ENCODE measurements at places on chromosomes 6 and 20. TPM values are rescaled to one million over a fixed set of nuclear protein-coding genes. Genes with fewer than 3 reads are reported as not detected.

DNA sequence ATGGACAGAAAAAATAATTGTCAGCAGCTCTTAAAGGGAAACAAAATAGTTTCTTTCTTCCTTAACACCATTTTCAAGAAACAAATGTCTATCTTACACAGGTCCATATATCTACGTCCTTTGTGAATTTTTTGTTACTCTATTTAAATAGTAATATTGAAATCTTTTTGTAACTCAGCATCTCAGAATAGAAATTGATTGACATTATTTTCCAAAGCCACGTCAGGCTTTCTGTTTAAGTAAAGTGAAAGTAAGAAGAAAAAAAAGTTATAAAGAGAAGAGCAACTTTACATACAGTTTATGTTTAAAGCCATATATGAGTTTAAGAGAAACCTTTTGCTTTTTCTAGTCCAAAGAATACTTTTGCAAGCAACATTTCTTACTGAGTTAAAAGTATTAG is 402.9 kb upstream of the SOX4 start:
- no peak for DNase-seq

DNA sequence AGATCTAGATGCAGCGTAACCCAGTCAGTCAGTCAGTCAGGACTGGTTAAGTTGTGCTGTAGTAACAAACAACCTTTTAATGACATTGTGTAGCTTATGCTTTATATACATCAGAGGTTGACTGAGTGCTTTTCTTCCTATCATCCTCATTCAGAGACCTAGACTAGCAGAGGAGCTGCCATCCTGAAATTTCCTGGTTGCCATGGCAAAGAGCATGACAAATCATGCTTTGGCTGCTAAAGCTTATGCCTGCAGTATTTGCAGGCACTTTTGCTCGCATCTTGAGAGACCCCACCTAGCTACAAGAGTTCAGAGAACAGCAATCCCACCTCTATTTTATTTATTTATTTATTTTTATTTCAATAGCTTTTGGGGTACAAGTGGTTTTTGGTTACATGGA is 244.0 kb downstream of the BTBD3 start:
- DNase-seq: no peak

DNA sequence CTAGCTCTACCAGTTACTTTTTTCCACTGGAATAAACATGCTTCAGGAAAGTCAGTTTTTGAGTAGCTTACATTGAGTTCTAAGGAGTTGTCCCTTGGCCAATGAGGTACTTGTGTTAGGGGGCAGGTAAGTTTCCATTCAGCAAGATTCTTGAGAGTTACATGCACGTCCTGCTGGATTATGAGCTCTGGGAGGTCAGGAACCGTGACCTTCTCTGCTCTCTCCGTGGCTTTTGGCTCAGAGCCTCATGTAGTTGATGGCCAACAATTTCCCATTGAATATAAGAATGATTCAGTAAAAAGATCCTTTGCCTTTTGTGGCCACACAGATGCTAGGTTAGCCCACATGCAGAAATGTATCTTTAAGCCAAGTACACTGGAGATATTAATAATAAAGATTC is 181.8 kb upstream of the RALGAPA2 start:
- no peak for DNase-seq

- DNase-seq: no peak
These were observed 896.7 kb upstream of the MAP3K7 start for GRCh38 chr6:91483415-91484105.

GRCh38 chr20:1631309-1632151 is 11.7 kb upstream of the SIRPB1 start:
- DNase-seq: no peak

- no peak for DNase-seq
These were observed 262.1 kb downstream of the FOXC1 start for GRCh38 chr6:1871724-1872315.

- no peak for DNase-seq
These were observed 24.4 kb downstream of the SIRPD start for GRCh38 chr20:1533059-1533458.

GRCh38 chr6:56288347-56288746 is 41.0 kb upstream of the COL21A1 start:
- DNase-seq: no peak

DNA sequence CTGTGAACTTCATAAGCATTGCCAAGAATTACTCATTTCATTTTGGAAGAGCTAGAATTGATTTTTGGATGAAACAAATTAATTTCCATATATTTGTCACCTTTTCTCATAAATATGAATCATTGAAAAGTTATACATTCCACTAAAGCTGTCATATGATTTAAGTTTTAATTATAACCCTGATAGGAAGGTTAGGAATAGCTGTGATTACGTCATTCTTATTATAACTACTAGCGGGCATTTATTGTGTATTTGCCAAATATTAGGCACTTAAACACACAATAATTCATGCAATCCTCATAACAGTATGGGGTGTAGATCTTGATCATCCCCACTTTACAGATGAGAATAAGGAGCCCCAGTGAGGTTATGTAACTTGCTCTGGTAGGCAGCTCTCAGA is 77.4 kb upstream of the ENPP5 start:
- DNase-seq: no peak

DNA sequence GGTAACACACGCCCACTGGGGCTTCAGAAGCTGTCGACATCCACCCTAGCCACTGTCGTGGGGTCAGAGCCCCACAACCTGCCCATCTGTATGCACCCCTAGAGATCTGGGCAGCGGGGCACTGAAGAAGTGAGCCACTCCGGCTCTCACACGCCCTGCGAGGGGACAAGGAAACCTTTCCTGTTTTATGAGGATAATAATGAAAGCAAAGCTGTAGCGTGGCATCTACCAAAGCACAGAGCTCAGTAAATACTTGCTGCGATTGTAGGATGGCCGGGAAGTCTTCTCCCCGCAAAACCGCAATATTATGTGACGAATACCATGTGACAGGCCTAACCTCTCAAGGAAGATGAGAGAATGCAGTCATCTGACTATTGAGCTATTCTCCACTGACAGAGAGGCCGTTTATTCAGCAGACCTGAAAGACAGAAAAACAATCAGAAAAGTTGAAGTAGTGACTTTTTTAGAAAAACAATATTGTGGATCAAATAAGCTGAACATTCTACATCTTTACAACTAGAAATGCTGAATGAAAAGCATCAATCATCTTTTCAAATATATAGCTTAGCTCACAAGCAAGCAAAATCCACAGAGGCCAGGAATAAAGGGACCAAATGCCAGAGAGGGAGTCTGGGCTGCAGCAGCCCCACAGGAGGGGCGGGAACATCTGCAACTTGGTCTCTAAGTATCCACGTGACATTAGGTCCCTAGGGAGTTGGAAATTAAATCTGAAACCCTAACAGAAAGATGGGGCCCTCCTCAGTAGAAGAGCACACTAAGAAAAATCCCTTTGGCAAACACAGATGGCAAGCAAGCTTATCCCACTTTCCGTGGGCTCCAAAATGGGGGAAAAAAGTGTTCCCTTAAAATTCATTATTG is 207.8 kb downstream of the TTLL2 start:
- no peak for DNase-seq

DNA sequence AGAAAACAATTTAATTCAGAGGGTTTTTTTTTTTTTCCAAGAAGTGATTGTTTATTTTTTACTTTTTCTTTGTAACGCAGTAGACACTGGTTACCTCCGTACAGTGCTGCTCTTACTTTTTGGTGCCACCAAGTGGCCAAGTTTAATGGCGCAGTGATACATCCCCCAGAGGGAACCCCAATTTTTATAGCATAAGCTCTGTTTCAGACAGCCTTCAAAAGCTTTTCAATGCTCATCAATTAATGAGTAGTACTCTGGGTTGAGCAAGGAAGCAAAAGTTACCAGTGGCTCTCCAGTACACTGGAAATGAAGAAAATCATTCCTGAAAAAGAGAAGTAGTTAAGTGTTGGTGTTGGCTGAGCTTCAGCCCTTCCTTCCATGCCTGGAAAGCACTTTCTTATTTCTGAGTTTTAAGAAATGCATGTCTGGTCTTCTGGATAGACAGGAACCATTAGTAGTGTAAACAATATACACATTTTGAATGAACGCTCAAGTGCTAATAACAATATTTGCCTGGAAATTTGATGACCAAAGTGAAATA is 129.1 kb upstream of the SMLR1 start:
- no peak for DNase-seq

- no peak for DNase-seq
These were observed 38.7 kb downstream of the CDKAL1 start for GRCh38 chr6:20572940-20573339.

- no peak for DNase-seq
These were observed 19.0 kb upstream of the TRDN start for GRCh38 chr6:123655521-123656306.

- no peak for DNase-seq
These were observed 2.1 kb downstream of the HIVEP1 start for GRCh38 chr6:12014027-12014872.

DNA sequence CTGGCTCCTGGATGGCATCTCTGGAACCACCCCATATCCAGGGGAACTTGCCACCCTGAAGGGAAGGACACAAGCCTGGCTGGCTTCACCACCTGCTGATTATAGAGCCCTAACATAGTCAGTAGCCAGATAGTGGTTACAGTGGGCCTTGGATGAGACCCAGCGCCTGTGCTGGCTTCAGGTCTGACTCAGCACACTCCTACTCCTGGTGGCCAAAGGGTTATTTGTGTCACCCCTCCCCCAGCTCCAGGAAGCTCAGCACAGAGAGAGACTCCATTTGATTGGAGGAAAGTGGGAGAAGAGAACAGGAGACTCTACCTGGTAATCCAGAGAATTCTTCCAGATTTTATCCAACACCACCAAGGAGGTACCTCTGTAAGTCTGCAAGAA is 12.8 kb downstream of the SNX14 start:
- no peak for DNase-seq

GRCh38 chr6:67689329-67689728 is 945.8 kb upstream of the ADGRB3 start:
- no peak for DNase-seq

DNA sequence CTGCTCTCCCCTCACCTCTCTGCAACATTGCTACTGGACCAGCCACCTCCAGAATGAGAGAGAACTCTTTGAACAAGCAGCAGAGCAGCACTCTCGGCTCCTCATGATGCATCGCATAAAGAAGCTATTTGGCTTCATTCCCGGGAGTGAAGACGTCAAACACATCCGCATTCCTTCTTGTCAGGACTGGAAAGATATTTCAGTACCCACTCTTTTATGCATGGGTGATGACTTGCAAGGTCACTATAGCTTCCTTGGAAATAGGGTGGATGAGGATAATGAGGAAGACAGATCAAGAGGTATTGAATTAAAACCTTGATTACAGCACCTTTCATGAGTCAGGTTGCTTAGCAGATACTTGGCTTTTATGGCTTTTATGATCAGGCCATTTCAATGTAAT is 4.3 kb downstream of the CALHM4 start:
- DNase-seq: no peak

DNA sequence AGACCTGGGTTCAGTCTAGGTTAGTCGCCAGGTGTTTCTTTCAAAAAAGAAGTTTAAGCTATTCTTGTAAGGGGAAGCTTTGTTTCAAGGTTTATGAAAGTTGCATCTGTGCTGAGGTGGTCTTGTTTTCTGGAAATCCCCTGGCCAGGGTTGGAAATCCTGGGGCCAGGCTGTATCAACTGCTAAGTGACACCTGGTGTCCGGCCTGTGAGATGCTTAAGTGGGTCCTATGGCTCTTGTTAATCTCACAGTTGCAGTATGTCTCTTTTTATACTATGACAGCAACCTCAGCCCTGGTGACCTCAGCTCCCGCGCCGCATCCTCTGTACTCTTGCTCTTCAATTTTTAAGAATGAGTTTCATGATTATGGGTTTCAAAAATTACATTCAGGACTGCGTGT is 72.0 kb downstream of the CHMP4B start:
- no peak for DNase-seq

DNA sequence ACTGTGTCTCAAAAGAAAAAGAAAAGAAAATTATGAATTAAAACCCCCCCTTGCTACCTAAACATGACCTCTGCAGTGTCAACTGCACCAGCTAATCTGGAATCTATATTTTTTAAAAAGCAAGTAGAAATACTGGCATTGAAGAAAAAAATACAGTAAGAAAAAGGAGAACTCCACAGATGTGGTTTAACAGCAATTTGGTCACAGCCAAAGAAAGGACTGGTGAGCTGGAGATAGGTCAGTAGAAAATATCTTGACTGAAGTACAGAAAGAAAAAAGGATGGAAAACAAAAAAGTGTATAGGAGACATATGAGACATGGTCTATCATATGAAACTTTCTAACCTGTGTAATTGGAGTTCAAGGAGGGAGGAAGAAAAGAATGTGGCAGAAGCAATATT is 44.1 kb upstream of the ERVFRD-1 start:
- DNase-seq: no peak

DNA sequence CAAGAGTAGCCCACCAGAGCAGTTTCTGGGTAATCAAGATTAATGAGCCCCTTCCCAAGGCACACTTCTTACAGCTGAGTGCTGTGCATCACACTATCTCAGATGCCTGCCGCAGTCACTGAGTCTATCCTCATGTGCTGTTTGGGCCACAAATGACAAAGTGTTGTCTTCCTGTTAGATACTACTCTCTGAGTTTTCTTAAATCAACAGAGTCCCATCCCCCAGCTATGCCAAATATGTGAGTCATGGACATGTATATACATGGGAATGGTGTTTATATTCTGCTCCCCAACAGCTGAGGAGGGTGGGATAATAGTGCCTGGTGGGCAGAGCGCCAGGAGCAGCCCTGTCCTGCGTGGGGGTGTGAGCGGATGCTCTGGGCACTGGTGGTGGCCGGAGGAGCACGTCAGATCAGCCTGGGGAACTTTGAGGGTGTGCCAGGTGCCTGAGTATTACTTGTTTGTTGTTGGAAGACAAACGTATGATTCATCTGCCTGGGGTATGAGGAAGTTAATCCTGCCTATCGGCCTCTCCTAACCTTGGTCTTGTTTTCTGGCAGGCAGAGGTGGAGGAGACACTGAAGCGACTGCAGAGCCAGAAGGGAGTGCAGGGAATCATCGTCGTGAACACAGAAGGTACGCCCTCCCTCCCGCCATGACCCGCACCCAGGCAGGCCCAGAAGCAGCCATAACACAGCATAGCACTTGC is 9.6 kb downstream of the DYNLRB1 start:
- DNase-seq: peak; percentile 95

GRCh38 chr6:137412562-137412961 is 81.6 kb downstream of the OLIG3 start:
- no peak for DNase-seq

The AKIRIN2 gene
- 18.9 TPM for total RNA-seq

The GZF1 gene
- total RNA-seq: 17.1 TPM

The SLC26A8 gene
- total RNA-seq: not detected

The PTGIS gene
- 97.6 TPM for total RNA-seq

The GRM1 gene
- total RNA-seq: under 0.01 TPM

The PLG gene
- total RNA-seq: not detected

The THBS2 gene
- total RNA-seq: 38.9 TPM

The C2 gene
- 4.9 TPM for total RNA-seq

The OPN5 gene
- total RNA-seq: not detected

The ENPP5 gene
- total RNA-seq: 0.14 TPM

The DDO gene
- 2.0 TPM for total RNA-seq

The MAFB gene
- 18.6 TPM for total RNA-seq

The FAM217A gene
- total RNA-seq: not detected

The KDM1B gene
- 10.3 TPM for total RNA-seq

The SFTA2 gene
- total RNA-seq: not detected
